NB4 (cell line): ENCODE measurements at places on chromosomes 4 and X.

DNA sequence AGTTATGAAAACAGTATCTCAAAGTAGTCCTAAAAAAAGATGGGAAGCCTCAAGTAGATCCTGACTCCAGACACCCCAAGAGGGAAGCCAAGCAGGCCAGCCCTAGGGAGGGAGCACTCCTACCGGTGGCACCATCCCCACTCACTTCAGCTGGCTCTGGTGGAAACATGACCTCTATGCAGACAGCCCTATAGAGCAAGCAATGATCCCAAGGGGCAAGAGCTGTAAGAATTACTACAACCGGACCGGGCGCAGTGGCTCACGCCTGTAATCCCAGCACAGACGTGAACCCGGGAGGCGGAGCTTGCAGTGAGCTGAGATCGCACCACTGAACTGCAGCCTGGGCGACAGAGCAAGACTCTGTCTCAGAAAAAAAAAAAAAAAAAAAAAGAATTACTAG, 5.7 kb downstream of the LETM1 start:
- DNase-seq = no peak

DNA sequence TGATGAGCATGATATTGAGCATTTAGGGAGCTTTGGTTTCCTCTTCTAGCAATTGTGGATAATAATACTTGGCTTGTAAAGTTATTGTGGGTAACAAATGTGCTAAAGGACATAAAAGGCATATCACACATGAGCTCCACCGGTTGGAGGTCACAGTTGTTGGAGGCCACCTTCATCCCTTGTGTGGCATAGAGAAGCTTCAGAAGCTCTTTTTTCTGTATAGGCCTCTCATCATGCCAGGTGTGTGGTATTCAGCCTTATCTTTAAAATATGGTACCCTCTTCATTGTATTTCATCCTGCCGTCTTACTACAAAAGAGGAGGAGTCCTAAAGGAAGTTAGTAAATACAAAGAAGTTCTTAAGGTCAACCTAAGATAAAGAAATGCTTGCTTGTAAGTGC, 66.4 kb downstream of the HMGB2 start:
- DNase-seq = no peak

GRCh38 chr4:70992391-70992881, 1.0 kb upstream of the DCK start:
- DNase-seq = peak; percentile 33

DNA sequence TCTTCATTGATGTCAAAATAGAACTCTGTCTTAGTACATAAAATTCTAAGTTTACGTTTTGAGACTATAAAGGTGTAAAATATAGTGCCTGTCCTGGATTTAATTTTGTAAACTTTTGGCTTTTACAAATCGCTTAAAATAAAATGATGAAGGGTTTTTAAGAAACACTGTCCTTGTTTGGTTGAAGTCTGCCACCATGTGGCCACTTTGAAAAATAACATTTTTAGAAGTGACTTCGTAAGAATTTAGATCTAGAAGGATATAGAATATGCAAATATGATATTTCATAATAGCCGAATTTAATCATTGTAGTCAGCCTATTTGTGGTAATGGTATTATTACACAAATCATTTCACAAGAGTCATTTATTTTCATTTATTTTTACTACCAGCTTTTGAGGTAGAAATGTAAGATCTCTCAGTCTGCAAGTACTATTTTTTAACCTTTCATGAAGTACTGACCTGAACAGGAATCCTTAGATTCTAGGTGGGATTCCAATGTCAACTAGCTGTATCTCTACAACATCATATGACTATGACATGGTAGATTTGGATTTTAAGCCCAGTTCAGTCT, 31.0 kb upstream of the FAT4 start:
- DNase-seq = peak; percentile 41

GRCh38 chr4:185546335-185546734, 11.0 kb upstream of the PDLIM3 start:
- no peak for DNase-seq

DNA sequence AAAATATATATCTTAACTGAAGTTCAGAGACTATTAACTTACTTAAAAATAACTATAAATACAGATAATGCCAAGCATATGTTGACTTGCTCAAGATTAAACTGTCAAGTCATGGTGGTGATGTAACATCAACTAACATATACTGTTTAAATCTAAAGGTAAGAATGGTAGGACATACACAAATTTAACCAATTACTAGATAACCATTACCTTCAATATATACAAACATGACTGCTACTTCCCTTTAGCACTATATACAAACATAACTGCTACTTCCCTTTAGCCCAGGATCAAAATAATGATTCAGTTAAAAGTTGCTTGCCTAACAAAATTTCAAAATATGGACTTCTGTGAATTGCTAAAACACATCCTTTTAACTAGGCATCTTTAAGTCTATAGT, 14.9 kb downstream of the HNRNPD start:
- DNase-seq = no peak

GRCh38 chr4:151169223-151169622, 69.8 kb downstream of the RPS3A start:
- DNase-seq = no peak

- DNase-seq = peak; percentile 88
Observed at GRCh38 chr4:4995103-4995907, 24.0 kb downstream of the CYTL1 start.

GRCh38 chrX:150569155-150569477, 695 bp downstream of the MTM1 start:
- peak; percentile 85 for DNase-seq

DNA sequence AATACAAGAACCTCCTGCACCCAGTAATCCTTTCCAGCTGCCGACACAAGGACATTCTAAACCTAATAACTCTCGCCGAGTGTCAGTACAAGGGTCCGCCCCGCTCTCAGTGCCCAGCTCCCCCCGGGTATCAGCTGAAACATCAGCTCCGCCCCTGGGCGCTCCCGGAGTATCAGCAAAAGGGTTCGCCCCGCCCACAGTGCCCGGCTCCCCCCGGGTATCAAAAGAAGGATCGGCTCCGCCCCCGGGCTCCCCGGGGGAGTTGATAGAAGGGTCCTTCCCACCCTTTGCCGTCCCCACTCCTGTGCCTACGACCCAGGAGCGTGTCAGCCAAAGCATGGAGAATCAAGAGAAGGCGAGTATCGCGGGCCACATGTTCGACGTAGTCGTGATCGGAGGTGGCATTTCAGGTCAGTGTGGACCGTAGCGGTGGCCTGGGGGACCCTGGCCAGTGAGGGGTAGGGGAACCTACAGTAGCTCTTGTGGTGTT, at the start of gene MAOA:
TSS of gene MAOA (plus strand) at position 295 of the 490 bp plus-strand sequence. CDS start at position 338, 43 bp downstream.
- no peak for DNase-seq

- no peak for DNase-seq
Observed at GRCh38 chr4:7793186-7793585, 146.5 kb downstream of the AFAP1 start.

GRCh38 chrX:19606902-19607301, 91.6 kb upstream of the MAP3K15 start:
- no peak for DNase-seq

DNA sequence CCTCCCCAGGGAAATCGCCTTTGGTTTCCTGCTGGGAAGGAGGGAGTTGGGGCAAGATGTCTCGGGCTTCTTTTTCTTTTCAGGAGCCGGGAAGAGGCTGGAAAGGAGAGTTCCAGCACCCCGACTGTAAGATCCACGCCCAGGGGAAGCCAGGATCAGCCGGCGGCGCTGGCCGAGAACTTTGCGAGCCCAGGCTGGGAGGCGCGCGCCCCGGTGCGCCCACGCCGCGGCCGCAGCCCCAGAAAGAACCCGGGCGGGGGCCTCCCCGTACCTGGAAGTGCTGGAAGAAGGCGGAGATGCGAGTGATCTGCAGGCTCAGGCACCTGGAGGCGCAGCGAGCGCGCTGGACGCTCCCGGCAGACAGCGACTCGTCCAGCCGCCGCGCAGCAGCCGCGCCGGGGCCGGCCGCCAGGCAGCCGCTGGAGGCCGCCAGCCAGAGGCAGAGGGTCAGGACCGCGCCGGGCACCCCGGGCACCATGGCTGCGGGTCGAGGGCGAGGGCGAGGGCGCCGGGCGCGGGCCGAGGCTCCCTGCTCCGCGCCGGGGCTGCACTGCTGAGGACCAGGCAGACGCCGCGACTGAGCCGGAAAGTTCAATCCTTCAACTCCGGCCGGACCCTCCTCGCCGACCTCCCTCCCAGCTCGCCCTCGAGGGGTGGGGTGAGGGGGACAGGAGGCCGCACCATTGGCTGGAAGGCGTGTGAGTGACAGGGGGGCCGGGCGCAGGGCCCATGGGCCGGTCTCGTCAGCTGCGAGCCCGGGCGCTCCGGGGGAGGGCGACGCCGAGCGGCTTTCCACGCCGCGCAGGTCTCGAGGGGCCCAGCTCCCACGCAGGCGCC, at the start of gene ANOS1:
TSS of gene ANOS1 (minus strand) at position 579 of the 837 bp plus-strand sequence. CDS start at position 478, 101 bp downstream.
- no peak for DNase-seq

DNA sequence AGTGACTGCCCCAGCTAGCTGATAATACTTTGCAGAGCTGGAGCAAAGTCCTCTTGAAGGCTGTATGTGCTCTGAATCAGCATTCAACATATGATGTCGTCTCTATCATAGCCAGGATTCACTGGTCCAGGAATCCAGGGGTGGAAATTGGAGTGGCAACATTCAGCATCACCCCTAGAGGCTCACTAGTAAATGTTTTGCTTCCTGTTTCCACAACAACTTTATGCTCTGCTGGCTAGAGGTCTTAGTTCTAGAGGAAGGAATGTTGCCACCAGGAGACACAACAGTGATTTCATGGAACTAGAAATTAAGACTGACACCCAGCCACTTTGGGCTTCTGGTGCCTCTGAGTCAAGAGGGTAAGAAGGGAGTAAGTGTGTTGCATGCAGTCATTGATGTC, 11.3 kb downstream of the MAGEA1 start:
- no peak for DNase-seq

DNA sequence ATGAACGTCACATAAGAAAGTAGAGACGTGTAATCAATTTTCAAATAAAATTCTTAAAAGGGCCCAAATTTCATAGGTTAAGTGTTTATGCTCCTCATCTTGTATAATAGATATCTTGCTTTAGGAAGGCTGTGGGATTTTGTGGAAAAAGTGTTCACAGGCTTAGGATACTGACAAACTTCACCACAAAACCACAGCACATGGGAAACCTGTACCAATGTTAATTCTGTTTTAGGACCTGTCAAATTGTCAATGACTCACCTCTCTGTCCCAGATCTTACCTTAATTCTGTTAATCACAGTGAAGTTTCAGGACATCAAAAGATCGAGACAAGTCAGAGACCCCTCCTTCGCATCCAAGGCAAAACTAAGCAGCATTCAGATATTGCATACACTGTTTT, 24.2 kb downstream of the FGFBP1 start:
- DNase-seq = no peak

- DNase-seq = no peak
Observed at GRCh38 chr4:108359986-108360681, 191.4 kb upstream of the LEF1 start.
